ENCODE measurements at places on chromosomes 1 and 21. TPM values are rescaled to one million over a fixed set of nuclear protein-coding genes. Genes with fewer than 3 reads are reported as not detected.
A peak's percentile ranks its signal among the peaks of the same experiment; 100 is the strongest.

The ZSWIM5 gene
- 2.7 TPM for total RNA-seq

The BMP8B gene
- total RNA-seq = 0.27 TPM

The CHODL gene
- under 0.01 TPM for total RNA-seq

The A3GALT2 gene
- not detected for total RNA-seq

The MCOLN3 gene
- under 0.01 TPM for total RNA-seq

The PARS2 gene
- total RNA-seq = 7.3 TPM

The LIPI gene
- not detected for total RNA-seq

The AMY2A gene
- total RNA-seq = not detected

The USH2A gene
- total RNA-seq = under 0.01 TPM

The LCE1F gene
- total RNA-seq = not detected

The DVL1 gene
- total RNA-seq = 52.5 TPM

The FAAH gene
- 14.8 TPM for total RNA-seq

The MATN1 gene
- total RNA-seq = 2.7 TPM

The ADCY10 gene
- total RNA-seq = under 0.01 TPM

The RHOU gene
- total RNA-seq = 0.54 TPM

The TTC4 gene
- 13.7 TPM for total RNA-seq

The CD1B gene
- not detected for total RNA-seq

The SERPINC1 gene
- under 0.01 TPM for total RNA-seq

The FLG2 gene
- total RNA-seq = under 0.01 TPM

The RGS8 gene
- total RNA-seq = under 0.01 TPM

The IFI44 gene
- total RNA-seq = 24.5 TPM

The RORC gene
- 0.54 TPM for total RNA-seq

GRCh38 chr1:115719285-115719684 lies 49.2 kb downstream of the CASQ2 start:
- no peak for DNase-seq

- peak; percentile 75 for DNase-seq
Measured at GRCh38 chr1:9626201-9626608, 25.3 kb upstream of the PIK3CD start.

GRCh38 chr1:245717611-245718010 lies 562.8 kb downstream of the KIF26B start:
- no peak for DNase-seq

DNA sequence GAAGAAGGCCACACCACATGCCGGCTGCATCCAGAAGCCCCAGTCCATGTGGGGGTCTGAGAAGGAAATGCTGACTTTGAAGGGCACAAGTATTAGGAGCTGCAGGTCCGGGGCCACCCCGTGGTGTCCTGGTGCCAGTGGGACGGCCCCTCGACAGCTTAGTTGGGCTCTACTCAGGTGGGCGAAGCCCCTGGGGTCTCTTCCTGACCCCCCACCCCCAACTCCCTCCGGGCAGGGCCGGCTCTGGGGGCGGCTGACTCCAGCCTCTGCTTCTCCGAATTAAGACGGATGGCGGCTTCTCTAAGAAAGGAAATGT lies 62.1 kb upstream of the TTC34 start:
- DNase-seq = no peak

DNA sequence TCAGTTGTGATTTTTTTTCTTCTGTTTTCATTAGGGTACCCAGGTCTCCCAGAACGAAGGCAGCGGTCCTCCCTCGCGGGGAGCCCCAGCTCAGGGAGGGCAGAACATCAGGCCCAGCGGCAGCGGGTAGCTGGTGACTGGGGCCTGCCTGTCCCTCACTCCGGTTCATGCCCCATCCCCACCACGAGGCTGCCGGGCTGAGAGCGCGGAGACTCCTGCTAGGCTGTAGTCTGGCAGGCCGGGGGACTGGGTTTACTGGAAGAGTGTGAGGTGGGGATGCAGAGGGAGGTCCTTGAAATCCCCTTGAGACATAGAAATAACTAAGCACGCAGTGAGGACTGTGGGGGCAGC lies 10.5 kb downstream of the BRINP2 start:
- no peak for DNase-seq

DNA sequence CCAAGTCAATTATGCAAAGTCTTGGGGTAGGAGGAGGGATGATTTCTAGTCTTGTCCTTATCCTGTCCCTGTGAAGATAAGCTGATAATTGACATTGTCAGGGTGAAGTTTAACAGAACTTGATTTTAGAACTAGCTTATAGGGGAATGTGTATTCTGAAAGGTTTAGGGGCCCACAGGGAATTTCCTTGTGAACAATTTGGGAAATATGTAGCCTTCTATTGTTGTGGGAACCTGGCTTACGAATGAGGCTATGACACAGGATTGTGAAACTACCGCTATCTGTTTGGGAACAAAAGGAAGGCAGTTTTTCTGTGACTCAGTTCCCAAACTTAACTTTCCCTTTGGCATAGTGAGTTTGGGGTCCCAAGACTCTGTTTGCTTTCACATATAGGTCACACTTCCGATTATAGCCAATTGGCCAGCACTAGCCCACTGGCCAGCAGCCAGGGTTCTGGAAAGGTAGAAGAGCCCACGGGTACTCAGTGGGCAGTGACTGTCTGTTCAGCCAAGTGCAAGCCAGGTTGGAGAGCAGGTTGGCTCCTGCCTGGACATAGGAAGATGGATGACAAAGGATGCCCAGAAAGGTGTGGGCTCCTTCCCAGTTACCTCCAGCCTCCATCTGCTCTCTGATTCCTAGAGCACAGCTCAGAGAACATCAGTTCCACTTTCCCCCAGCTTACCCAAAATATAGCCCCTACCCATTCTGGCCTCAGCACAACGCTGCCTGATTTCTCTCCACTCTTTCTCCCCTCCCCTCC lies 35.5 kb downstream of the H3-3A start:
- DNase-seq = no peak

GRCh38 chr1:90114521-90115141 lies 119.7 kb downstream of the ZNF326 start:
- peak; percentile 60 for DNase-seq

DNA sequence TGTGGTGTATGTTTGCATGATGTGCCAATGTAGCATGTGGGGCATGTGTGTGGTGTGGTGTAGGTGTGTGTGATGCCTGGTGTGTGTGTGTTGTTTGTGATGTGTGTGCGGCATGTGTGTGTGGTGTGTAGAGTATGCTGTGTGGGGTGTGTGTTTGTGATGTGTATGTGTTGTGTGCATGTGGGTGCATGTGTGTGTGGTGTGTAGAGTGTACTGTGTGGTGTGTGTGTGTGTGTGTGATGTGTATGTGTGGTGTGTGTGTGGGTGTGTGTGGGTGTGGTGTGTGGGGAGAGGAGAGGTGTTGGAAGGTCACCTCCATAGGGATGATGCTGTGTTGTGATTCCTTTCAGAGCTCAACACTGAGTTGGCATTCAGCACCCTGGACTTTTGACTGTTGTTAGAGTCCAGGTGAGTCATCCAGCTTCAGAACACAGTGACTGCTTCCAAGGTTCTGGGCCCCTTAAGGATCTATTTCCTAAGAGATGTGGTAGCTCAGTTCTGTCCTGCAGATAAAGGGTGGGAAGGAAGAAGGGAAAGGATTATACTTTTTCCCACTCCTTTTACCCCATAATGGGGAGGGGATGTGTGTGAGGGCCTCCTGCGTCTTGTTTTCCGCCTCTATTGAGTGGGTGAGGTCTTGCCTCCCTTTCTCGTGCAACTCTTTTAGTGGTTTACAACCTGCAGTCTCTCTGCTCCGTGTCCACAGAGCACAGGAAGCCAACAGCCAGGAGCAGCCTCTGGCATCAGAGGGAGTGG lies 47.6 kb downstream of the RHOU start:
- no peak for DNase-seq

- DNase-seq = no peak
Measured at GRCh38 chr1:171983584-171983983, 142.3 kb downstream of the DNM3 start.

DNA sequence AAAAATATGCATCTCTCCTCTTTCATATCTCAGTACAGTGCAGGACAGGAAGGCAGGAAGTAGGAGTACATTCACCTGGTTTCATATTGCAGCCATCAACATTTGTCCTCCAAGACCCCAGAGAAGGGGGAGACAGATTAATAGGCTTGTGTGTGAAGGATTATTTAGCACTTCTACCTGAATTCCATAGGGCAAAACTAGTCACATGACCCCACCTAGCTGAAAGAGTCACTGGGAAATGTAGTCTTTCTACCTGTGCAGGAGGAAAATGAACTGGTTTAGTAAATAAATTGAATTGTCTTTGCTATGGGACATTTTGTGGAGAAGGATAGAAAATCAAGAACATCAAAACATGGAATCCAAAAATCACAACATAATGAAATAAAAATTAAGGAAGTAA lies 13.9 kb upstream of the TRIM33 start:
- no peak for DNase-seq

DNA sequence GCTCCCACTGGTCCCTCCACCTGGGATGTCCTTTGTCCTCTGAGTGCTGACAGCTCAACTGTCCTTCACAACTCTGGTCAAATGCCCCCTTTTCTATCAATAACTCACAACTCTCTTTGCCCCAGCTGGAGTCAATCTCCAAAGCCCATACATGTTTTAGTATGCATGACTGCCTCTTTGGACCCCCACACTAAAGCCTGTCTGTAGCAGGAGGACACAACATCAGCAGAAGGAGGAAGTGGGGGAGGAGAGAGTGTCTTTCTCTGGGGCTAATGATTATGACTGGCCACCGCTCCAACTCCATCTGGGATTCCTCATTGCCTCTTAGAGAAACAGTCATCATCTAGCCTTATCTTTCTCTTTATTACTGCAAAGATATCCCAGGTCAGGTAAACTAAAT lies 186.6 kb upstream of the FGGY start:
- no peak for DNase-seq

DNA sequence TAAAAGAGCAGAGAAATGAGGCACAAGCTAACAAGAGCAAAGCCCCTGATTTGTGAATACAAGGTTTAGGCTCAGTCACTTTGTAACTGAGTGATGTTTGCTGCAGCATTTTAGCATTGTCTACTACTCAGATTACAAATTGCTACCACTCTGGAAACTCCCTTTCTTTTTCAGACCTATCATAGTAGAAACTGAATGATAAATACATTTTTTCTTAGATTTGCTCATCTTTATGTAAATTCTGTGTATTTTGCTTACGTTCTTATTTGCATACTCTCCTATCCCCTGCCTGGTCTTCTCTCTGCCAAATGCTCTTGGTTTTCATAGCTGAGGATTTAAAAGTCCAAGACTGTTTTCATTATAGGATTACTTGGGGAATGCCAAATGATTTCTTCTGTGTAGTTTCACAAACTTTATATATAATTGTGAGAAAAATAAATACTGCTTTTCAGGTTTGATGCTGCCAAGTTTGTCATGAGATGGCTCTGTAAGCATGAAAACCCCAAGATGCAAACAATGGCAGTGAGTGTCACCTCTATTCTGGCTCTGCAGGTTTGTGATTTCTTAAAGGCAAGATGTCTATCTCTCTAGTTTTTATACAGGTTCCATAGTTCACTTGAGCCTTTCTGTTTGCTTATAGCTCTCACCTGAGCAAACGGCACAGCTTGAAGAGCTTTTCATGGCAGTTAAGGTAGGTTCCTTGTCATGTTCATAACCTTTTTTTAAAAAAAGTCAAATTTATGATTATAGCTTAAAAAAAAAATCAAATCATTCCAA lies 24.7 kb downstream of the ZYG11A start:
- no peak for DNase-seq

- DNase-seq = no peak
Measured at GRCh38 chr1:18244762-18245161, 137.2 kb downstream of the IGSF21 start.

GRCh38 chr1:7726623-7727022 lies 44.5 kb upstream of the VAMP3 start:
- peak; percentile 13 for DNase-seq

GRCh38 chr1:70485624-70486023 lies 74.6 kb downstream of the CTH start:
- DNase-seq = no peak

DNA sequence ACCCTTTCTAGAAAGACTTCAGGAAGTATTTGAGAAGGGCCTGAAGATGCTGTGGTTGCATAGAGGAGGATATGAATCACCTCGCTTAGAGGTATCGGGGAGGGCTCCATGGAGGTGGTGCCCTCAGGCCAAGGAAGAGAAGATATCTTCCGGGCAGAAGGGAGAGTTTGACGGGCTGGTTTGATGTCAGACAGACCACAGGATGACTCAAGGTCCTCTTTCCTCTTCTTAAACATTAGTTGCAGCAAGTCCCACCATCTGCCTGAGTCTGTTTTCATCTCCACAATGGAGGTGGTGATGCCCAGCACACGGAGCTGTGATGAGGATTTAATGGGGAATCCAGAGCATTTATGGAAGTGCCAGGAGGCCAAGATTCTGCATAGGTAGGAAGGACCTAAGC lies 25.1 kb upstream of the RUNX3 start:
- peak; percentile 56 for DNase-seq

DNA sequence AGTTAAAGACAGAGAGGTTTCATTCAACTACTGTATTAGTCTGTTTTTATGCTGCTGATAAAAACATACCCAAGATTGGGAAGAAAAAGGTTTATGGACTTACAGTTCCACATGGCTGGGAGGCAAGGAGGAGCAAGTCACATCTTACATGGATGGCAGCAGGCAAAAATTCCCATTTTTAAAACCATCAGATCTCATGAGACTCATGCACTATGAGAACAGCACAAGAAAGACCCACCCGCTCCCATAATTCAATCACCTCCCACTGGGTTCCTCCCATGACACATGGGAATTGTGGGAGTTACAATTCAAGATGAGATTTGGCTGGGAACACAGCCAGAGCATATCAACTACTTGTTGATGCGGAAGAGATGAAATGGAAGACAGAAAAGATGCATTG lies 9.2 kb downstream of the GPR161 start:
- no peak for DNase-seq

GRCh38 chr21:17930093-17930492 lies 110.9 kb upstream of the C21orf91 start:
- no peak for DNase-seq

GRCh38 chr1:16430606-16431005 lies 6.6 kb downstream of the SPATA21 start:
- no peak for DNase-seq

DNA sequence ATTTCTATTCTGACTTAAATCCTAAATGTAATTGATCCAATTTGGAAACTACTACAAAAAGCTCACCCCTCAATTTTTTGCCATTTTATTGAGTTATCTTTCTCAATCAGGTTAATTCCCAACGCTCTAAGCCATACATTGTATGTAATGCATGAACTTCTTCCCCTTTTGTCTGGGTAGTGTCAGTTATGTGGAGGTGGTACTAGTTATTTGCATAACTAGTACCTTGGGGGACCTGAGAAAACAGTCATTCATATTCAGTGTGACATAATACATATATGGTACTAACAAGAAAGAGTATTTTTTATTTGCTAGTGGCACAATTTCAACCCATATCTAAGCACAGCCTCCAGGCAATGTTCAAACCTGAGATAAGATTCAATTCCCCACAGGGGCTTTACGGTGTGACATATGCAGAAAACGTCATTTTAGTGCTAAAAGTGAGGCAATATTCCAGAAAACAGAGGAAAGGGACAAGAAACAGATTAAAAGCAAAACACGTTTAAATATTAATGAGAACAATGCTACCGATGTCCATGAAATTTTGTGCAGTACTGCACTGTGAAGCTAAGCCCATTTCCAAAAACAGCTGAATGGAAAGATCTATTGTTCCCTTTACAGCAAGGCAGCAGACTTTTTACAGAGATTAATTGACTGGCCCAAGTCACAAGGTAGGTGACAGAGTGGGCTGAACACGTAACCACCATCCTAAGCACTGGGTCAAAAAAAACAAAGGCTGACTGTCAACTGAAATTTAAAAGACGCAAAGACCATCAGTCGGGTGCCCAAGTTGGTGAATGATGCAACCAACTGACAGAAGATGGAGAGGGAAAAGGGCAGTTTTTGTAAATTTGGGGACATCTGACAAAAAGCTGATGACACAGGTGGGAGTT lies 1.4 kb downstream of the HLCS start:
- no peak for DNase-seq
